Head of caudate nucleus (tissue), 42 donors: ENCODE measurements at places on chromosomes 2 and 18.
A peak's percentile ranks its signal among the peaks of the same experiment; 100 is the strongest.

- DNase-seq, result no peak
Measured at GRCh38 chr2:20281876-20282275, 56.9 kb upstream of the SDC1 start.

DNA sequence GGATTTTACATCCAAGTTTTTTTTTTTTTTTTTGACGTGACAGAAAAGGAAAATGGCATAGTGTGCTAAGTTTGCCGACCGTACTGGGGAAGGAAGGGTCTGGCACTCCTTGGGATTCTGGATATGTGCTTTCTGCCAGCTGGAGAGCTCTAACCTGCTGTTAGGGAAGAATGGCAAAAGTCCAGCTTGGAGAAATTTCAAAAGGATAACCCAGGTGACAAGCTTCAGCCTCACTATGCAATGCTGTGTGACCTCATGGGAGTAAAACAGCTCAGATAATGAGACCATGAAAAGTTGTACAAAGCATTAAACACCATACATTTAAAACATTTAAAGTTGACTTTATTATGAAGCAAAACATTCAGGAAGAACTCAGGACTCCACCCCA is 10.3 kb upstream of the GPR45 start:
- no peak for DNase-seq

DNA sequence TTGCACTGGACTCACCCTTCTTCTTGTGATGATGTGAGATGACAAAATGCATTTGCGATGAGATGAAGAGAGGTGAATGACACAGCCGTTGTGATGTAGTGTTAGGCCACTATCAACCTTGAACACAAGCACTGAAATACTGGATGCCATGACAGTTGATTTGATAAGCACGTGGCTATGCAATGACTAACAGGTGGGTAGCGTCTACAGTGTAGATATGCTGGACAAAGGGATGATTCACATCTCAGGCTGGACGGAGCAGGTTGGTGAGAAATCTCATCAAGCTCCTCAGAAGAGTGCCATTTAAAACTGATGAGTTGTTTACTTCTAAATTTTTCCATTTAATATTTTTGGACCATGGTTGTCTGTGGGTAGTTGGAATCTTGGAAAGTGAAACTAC is 375.8 kb upstream of the LYPD1 start:
- DNase-seq, result no peak

DNA sequence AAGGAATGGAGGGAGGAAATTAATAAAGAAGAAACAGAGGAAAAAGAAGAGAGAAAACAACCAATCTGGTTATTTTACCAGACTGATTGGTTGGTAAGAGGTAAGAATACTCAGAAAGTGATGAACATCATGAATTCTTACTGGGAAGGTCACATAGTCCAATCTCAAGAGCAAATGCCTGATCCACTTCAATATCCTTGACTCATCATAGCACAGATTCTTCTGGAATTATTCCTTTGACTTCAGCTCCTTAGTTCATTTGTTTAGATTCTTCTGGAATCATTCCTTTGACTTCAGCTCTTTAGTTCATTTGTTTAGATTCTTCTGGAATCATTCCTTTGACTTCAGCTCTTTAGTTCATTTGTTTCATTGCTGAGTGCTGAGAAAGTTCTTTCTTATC is 2030.6 kb upstream of the CELF4 start:
- DNase-seq, result no peak

GRCh38 chr2:188889187-188889586 is 85.0 kb upstream of the COL3A1 start:
- DNase-seq, result no peak

DNA sequence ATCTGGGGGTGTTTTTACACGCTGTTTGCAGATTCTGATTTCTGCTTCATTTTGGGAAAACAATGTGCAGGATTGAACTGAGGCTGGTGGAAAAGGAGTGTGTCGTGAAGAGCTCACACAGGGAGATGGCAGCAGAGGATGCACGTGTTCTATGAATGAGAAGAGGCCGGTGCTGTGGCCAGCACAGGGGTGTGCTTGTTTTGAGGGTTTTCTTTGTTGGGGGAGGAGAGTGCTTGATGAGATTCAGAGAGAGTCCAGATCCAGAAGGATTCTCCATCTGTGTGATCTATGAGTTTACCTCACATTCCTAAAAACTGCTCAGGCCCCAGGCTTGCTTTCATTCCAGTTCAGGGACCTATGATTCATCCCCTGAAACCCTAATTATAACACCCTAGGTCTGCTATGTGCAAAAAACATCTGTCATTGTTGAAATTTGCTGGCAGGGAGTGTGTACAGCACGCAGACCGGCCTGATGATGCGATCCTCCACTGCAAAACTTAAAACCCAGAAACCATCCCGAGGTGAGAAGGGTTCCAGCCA is 12.1 kb downstream of the TGFA start:
- DNase-seq, result peak; percentile 45
